Posterior cingulate gyrus (tissue), 11 donors: ENCODE measurements at places on chromosomes 1 and 21.

DNA sequence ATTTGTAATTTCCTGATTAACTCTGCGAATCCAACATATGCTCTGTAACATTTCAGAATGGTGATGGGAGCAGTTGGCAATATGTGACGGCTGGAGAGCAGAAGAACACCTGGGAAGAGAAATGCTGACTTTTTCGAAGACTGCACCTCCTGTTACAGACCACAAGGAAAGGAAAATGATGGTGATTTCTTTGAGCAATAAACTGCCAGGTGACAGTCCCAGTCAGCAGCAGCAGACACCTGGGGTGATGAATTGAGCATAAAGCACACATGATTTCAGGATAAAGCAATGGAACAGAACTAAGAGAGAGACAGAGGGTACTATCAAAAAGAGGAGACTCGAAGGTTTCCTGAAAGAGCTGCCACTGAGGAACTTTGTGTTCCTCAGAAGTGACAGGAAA lies 528.6 kb downstream of the NEGR1 start:
- no peak for DNase-seq

DNA sequence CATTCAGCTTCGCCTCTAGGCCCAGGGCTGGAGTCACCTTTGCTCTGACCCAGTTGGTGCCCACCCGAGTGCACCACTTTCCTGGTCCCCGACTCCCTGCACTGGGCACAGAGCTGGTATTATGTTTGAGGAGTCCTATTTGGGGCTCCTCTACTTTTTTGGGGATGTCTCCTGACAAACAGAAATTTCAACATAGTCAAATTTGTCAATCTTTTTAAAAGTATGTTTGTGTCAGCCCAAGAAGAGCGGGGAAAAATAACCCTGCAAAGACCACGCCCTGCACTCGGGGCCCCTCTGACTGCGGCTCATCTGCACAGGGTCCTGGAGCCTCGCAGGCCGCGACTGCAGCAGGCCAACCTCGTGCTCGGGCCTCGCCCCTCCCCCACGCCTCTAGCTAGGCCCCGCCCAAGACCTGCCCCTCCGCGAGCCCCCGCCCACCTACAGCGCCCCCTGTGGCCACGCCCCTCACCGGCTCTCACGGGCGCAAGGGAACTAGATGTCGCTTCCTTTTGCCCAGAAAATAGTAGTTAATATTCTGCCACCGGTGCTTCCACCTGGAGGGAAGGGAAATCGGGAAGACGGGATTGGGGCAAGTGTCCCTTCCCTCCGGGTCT lies 11.4 kb downstream of the FAM229A start:
- peak; percentile 72 for DNase-seq

- no peak for DNase-seq
These were observed 579.2 kb downstream of the PTPRC start for GRCh38 chr1:199218065-199218464.

DNA sequence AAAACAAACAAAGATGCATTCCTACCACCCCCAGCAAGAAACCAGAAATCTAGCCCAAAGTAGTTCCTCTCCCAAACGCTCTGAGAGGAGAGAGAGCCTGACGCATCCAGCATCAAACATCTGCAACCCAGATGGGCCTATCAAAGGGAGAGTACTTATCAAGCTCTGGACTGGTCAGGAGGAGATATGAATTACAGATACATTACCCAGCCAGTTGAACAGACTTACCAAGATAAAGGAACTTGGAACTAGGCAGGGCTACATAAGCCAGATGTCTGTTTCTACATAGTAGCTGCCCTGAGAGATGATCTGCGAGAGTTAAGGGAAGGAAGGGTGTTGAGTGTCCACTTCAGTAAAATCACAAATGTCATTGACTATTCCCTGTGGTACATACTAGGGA lies 138.4 kb downstream of the PAPPA2 start:
- DNase-seq, result no peak

DNA sequence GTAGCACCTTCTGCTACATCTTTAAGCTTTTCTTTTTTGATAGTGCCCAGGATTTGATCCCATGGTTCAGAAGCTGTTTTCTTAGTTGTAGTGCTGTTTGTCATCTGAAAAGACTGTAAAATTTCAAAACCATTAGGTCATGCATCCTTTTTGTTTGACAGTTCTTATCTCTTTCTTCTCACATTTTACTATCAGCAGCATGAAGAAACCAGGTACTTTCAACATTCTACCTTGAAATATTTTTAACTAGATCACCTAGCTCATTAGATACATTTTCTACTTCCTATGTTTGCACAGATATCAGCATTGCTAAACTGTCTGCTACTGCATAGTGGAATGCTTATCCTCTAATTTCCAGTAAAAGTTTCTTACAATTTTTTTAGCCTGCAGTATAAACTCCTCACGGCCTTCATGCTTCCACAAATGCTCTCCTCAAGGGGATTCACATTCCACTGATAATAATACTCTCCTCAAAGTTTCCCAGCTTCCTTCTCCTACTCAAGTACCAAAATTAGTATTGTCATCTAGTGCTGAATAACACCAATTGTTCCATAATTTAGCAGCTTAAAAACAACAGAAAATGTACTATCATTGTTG lies 243.9 kb upstream of the ZRANB2 start:
- no peak for DNase-seq

GRCh38 chr21:39972976-39973770 lies 105.9 kb downstream of the PCP4 start:
- DNase-seq, result no peak

GRCh38 chr1:245432228-245432875 lies 277.6 kb downstream of the KIF26B start:
- DNase-seq, result no peak

DNA sequence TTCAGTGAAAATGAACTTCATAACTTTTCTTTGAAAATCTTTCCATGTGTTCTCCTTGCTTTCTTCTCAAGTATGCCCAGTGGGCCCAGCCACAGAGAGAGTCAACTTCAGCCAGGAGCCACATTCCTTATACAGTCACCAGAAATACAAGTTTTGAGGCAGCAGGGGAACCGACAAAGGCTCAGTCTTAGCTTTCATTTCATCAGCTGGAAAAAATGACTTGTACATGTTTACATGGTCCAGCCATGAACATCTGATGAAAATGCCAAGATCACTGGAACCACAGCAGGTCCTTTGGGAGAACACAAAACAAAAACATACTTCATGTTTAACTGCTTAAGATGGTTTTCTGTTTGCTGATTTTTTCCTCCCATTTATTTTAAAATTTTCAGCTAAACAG lies 72.5 kb downstream of the SYDE2 start:
- no peak for DNase-seq

DNA sequence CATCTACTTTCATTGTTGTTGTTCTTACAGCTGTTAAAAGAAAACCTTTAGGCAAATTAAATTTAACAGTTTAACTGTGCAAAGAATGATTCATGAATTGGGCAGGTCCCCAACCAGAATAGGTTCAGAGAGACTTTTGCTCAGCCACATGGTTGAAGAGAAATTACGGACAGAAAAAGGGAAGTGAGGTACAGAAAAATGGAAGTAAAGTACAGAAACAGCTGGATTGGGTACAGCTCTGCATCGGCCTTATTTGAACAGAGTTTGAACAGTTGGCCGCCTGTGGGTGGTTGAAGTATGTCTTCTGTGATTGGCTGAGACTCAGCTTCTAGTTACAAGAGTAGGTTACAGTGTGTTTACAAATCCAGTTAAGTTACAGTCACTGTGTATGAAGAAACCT lies 210.1 kb downstream of the FGGY start:
- no peak for DNase-seq

DNA sequence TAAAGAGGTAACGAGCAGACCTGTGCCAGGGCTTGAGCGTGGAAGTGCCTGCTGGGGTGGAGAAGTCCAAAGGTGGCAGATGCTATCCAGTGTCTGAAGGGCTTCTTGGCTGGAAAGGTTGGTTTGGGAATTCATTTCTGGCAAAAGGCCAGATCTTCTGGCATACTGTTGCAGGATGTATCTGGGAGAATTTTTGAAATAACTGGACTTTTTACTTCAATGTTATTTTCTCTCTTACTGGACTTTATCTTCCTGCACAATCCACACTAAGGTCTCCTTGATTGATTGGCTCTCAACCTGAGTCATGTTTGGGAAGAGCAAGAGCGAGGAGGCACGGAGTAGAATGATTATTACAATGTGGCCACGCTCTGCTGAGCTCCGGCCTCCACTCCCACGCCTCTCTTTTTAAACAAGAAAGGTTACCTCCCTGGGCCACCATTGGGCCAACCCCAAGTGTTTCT lies 278.4 kb downstream of the TM2D1 start:
- DNase-seq, result no peak

- no peak for DNase-seq
These were observed 1021.6 kb downstream of the NCAM2 start for GRCh38 chr21:22019766-22020165.

DNA sequence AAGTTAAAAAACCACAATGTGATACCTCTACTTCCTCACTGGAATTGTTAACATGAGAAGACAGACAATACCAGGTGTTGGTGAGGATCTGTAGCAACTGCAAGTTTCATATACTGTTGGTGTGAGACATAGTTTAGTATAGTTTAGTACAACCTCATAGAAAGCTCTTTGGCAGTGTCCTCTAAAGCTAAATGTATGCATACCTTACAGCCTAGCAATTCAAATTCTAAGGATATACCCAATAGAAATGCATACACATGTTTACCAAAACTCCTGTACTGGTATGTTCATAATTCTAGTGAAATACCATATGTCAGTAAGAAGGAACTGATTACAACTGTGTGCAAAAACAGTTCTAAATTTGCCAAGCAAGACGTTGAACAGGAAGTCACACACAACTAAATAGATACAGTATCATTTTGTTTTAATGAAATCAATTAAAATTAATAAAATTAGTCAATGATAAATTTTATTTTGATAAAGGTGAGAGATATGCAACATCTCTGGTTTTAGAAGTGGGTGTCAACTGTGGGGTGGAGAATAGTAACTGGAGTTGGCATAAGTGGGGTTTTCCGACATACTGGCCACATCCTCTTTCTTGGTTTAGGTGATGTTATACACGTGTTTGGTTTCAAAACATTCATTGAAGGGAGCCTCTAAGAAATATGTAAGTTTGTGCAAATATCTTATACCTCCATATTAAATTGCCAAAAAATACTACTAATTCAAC lies 450.7 kb downstream of the PTPRC start:
- no peak for DNase-seq

DNA sequence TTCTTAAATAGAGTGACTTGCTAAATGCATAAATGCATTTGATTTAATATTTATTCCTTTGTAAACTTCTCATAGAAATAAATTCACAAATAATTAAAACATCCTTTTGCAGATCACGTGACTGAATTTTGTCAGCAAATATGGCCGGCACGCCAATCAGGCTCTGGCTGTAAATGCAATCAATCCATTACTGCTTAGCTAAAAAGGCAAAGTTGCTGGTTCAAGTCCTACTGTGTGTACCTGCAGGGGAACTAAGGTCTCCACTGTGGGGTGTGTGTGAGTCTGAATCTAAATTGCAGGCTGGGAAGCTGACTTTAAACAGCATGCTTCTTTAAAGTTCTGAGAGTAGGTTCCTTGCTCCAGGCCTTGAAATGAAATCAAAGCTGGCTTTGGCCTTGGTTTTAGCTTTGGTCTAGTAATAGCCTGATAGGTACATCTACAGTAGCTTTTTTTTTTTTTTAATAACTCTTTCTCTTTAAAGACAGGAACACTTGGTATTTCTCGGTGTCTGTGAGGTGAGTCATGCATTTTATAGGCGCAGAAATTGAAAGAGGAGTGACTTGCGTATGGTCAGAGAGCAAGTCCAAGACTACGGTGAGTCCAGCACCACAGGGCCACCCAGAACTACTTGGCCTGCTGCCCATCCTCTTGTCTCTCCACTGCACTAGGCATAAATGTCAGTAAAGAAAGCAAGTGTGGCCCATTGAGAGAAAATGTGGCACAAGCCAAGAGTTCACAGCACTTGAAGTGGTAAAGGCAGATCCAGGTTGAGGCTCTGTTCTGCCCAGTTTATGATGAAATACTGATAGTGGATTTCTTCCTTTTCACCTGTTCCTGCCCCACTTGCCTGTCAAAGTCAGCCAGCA lies 36.2 kb upstream of the LYST start:
- no peak for DNase-seq

GRCh38 chr1:38274974-38275373 lies 228.4 kb upstream of the POU3F1 start:
- no peak for DNase-seq

DNA sequence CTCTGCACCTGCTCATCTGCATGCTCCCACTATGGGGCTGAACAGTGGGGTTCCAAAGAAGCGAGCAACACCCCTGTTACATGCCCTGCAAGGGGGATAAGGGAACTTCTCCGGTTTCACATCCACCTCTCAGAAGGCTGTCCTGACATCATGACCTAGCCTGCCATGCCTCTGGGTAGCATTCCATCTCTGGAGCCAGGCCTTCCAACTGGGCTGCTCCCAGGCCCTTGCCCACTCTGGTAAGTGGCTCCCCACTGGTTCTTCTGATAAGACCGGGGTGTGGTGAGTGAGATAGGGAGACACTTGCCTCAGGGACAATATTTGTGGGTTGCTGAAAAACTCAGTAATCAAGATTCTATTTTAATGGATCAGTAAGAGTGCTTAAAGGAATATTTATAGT lies 57.8 kb downstream of the KCNJ15 start:
- DNase-seq, result no peak

- DNase-seq, result no peak
These were observed 180.7 kb downstream of the ZBTB18 start for GRCh38 chr1:244231572-244232315.

DNA sequence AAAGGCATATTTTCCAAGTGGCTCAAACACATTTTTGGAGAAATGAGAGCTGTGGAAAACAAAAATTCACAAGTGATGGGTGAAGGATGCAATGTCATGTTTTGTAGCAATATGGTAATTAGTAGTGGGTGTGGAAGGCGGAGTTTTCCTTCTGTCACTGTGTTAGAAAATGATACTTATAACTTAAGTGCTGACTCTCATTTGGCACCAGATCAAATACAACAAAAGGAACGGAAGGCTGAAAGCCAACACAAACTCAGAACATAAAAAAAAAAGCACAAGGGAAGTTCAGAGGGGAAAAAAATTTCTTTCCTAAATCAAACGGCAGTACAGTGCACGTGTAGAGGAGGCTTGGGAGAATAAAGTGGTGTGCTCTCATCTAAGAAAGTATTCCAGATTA lies at the start of gene TNFSF18:
Gene TNFSF18, minus strand, starts transcription at position 77 of the 400 bp plus-strand sequence. Its CDS starts 45 bp downstream, at position 32.
- DNase-seq, result no peak

- peak; percentile 56 for DNase-seq
These were observed 74.7 kb downstream of the NTPCR start for GRCh38 chr1:233025157-233025556.

DNA sequence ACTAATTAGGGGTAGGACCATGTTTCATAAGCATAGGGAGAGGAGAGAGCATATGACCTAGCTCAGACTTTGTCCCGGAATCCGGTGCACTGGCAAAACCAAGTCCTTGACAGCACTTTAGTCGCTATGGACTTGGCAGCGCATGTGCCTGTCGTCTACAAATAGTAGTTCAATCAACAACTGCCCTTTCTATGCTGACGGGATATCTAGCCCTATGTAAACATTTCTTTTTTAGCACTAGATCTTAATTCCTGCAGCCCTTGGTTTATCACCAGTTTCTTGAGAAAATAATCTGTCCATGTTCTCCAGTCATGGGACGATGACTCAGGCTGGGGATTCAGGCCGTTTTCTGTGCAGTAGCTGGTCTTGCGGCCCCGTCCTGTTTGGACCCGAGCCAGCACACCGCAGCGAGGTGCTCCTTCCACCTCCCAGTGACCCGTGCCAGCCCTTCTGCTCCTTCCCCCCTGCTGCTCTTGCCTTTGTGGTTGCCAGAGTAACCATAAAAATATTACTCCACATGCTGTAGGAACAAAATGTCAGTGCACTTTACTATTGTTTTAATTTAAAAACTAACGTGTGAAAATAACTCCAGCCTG lies 8.6 kb upstream of the MT1HL1 start:
- DNase-seq, result peak; percentile 79
